ENCODE measurements at places on chromosomes 11 and 22.

GRCh38 chr11:62439785-62440602, 21.2 kb downstream of the SCGB1A1 start:
- no peak for DNase-seq

GRCh38 chr22:32764330-32765131, 37.0 kb upstream of the TIMP3 start:
- DNase-seq: no peak

DNA sequence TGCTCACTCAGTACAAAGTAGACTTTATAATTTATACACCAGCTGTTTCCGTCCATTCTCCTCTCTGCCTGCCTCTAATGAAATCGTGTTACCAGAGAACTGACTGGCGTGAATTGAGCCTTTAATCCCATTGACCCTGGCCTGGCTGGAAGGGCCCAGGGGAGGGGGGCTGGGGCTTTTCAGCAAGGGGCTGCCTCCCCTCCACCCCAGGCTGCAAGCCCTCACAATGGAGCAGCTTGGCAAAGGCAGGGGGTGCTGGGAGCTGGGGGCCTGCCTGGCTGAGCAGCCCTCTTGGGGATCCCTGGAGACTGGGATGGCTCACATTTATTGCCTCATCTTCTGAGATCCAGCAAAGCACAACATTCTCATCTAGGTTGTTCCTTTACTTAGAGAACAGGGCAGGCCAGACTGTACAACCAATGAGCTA, 25.8 kb upstream of the LMO1 start:
- peak; percentile 73 for DNase-seq

- no peak for DNase-seq
Observed at GRCh38 chr11:105910095-105910715, 111.8 kb downstream of the MSANTD4 start.

DNA sequence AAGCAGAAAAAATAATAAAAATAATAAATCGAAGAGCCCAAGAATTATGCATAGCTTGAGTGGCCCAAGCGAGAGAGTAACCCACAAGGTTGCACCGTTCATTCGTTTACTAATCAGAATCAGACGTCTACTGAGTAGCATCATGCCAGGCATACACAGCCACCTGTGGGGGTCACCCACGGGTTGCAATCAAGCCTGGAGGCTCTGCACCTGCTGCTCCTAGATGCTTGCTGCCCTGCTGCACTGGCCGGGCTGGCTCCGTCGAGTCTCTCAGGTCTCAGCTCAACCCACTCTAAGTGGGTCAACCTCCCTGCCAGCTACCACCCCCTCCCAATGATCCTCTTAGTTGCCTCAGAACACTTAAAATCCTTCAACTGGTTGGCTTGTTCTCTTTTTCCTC, 2.0 kb upstream of the TESMIN start:
- no peak for DNase-seq

DNA sequence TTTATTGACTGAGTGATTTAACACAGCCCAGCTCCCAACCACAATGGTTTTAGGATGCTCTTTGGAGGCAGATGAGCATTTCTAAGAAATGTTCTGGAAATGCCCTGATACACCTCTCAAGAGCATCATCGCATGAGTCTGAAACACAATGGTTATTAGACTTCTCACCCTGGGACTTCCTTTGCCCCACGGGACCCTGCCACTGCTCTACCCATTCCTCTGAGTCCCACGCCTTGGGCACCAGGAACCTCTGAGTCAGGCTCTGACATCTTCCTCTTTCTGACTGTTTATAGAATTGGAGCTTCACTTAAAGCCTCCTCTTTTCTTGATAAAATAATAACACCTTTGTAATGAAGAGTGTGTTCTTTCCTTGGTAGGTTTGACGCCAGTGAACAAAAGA, 85.6 kb upstream of the PARVA start:
- no peak for DNase-seq

DNA sequence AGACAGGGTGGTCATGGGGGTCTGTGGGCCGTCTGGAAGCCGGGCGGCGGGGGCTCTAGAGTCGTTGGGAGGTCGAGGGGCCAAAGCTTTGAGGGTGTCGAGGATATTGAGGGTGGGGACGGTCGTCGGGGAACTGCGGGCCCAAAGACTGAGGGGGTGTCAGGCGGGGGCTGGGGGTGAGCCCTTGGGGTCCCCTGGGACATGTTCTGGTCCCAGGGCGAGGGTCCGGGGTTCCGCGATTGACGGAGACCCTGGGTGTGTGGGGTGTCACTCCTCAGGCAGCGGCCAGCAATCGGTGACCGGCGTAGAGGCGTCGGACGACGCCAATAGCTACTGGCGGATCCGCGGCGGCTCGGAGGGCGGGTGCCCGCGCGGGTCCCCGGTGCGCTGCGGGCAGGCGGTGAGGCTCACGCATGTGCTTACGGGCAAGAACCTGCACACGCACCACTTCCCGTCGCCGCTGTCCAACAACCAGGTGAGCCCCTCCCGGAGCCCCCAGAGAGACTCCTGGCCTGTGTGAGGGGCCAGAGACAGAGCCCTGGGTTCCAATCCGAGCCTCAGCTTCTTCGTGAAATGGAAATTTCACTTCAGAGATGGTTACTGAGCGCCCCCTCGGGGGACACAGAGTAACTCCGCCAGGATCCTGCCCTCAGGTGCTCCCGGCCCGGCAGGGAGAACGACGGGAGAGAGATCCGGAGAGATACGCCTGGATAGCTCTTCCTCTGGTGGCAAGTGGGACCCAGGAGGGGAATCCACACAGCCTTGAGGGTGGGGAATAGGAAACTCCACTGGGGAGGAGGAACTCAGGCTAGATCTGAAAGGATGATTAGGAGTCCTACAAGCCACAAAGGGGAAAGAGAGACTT, 714 bp downstream of the SDF2L1 start:
- peak; percentile 79 for DNase-seq

DNA sequence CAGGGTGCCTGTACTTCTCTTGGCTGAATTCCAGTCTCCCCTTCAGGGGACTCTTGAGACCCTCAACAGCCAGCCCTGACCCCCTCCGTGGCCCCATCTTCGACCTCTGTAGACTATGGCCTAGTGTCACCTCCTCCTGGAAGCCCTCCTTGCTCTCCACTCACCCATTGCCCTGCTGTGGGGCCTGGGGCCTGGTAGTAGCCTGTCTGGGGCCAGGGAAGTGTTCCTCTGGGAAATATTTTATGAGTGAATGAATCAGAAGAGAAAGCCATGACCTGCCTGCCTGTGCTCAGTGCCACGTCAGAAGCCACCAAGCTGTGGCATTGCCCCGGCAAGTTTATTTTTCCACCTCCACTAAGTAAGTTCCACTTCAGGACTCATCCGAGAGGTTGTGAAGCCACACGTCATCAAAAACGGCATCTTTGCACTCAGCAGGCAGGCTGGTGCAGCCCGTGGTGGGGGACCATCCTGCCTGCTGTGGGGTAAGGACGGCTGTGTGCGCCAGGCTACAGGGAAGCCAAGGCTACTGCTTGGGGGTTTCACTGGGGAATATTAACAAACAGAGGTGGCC, 59.6 kb upstream of the PPARA start:
- DNase-seq: no peak

- DNase-seq: no peak
Observed at GRCh38 chr22:43811777-43812148, 342 bp downstream of the EFCAB6 start.

GRCh38 chr22:40182231-40182835, 4.6 kb downstream of the TNRC6B start:
- peak; percentile 45 for DNase-seq

GRCh38 chr22:43867839-43868635, 5.7 kb upstream of the SULT4A1 start:
- DNase-seq: no peak

- DNase-seq: no peak
Observed at GRCh38 chr11:89498845-89499448, 7.8 kb upstream of the NOX4 start.

DNA sequence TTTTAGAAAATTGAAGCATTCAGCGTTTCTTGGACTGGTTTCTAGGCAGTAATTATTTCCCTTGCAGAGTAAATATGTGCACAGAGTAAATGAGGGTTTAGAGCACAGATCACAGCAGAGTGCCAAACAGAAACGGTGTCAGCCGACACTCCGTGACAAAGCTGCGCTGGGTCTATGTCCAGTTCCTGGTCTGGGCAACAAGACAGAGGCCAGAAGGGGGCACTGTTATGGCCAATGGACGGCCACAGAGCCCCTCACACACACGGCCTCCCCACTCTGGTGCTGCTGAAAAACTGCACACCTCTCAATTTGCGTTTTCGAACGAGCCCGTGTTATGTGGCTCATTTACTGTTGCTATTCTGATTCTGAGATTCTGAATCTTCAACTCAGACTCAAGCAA, 180.7 kb downstream of the MPPED1 start:
- no peak for DNase-seq

GRCh38 chr22:37368058-37368457, 59.2 kb downstream of the ELFN2 start:
- no peak for DNase-seq

GRCh38 chr22:49775867-49776511, 51.7 kb downstream of the BRD1 start:
- DNase-seq: no peak

DNA sequence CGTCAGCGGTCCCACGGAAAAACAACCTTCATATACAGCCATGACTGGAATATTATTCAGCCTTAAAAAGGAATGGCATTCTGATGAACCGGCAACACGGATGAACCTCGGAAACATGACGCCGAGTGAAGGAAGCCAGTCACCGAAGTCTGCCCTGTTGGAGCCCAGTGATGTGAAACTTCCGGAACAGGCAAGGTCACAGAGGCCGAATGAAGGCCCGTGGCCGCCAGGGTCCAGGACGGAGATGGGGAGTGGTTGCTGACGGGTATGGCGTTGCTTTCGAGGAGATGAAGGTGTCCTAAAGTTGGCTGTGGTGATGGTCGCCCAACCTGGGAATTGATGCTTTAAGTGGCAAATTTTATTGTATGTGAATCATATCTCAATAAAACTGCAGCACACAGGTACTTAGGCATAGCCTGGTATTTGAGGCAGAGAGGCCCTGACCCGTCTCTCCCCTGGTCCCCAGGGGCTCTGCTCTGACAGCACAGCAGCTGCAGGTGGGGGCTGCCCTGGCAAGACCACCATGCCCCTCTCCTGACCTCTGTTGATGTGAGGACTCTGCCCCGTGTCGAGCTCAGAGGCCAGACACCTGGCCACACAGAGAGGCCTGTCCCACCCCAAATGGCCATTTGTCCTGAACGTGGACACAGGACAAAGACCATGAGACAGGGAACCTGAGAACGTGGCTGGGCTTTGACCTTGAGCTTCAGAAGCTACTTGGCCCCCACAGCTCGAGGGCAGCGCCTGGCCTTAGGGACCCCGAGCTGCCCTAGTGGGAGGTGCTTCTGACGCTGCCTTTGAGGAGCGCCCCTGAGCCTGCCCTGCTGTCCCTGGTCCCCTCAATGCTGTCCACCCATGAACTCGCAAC, 1090.8 kb downstream of the BRD1 start:
- no peak for DNase-seq

GRCh38 chr11:74012074-74012809, 3.4 kb upstream of the UCP3 start:
- no peak for DNase-seq

DNA sequence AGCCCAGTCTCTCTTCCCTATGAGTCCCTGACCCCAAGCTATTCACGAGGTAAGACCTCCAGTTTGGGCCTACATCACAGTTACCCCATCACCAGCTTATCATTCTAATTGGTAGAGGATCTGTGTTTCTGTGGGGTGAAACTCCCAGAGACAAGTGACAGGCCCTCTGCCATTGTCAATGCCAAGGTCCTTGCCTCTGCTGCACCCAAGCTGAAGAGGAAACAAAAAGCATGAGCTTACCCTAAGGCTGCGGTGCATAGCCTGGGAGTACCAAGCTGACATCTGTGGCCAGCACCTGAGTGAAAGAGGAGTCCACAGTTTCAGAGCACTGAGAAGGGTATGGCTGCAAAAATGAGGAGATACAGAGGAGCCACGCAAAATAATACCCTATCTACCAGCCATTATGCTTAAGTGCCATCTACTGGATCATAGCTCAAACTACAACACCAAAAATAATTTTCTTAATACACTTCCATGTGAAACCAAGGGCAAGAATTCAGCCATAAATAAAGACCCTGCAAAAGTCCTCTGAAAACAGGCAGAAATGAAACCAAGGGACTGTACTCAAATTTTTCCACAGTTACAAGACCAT, 62.3 kb upstream of the ANO5 start:
- DNase-seq: peak; percentile 46

DNA sequence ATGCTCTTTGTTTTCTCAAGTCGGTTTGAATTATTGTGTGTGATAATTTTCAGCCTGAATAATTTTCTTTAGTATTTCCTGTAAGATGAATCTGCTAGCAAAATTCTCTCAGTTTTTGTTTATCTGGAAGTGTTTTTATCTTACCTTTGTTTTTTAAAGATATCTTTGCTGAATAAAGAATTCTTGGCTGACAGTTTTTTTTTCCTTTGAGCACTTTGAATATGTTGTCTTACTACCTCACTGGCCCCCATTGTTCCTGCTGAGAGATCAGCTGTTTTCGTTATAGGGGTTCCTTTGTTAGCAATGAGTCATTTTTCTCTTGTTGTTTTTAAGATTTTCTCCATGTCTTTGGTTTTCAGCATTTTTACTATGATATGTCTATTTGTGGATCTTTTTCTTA, 63.0 kb downstream of the HORMAD2 start:
- DNase-seq: no peak

- DNase-seq: no peak
Observed at GRCh38 chr11:125108469-125108868, 3.0 kb downstream of the TMEM218 start.

GRCh38 chr22:37792494-37792893, 15.2 kb upstream of the GCAT start:
- DNase-seq: no peak

GRCh38 chr11:69320756-69321741, 27.1 kb downstream of the MYEOV start:
- DNase-seq: peak; percentile 3

DNA sequence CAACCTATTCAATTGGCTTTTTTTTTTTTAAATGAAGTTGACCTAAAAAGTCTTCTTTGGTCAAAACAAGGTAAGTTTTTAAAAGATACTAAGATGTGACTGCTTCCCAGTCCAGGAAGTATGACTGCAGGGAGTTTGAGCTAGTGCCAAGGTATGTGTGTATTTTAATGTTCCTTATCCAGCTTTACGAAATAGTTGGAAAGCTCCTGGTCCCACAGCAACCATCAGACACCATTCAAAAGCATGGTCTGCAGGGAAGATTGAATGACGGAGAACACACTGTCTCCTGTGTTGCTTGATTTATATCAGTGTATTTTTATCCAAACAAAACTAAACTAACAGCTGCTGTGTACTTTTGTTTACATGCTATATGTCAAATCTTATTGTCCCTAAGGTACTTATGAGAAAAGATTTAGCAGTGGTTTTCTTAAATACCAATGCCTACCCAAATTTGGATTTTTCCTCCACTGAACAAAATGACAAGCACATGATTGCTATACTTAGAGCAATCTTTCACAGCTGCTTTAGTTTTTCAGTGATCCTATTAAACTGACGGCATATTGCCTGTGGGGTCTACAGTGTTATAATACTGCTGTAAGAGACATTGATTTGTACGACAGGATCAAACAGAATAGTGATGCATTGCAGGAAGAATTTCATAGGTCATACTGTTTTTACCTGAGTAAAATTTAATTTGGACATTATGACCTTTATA, 122.9 kb downstream of the DCDC1 start:
- no peak for DNase-seq

- peak; percentile 90 for DNase-seq
Observed at GRCh38 chr22:50696799-50697561, 24.4 kb downstream of the SHANK3 start.
